ENCODE measurements at places on chromosomes 2 and 18.

DNA sequence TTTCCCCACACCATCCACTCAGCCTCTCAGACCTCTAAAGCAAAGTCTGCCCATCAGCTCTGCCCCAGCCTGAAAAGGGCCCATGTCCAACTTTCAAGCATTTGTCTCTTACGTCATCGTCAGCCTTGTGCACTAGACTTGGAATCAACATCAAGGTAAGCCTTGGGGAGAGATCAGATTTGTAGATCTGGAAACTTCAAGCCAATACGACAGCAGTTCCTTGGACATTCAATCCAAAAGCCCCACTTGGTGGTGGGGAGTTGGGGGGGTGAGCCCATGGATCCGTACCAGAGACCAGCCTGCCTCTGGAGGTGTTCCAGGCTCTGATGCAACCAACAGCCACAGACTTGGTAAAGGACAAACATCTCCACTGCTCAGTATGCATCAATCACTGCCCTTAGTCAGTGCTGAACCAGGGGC is 206.8 kb upstream of the MEIS1 start:
- DNase-seq: no peak

DNA sequence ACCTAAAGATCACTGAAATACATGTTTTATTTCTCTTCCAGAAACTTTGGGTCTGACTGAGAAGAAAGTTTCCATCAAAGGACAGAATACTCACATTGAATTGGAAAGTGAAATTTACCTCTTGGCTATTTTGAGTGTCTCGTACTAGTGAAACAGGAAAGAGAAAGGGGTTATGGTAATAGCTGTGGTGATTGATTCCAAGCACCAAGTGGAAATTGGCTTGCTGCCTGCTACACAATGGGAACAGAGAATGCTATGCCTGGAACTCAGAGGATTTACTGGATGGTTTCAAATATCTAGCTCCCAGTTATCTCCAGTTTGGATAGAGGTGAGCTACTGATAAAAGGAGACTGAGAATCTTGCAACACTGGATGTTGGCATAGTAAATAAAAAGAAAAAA is 492.8 kb upstream of the FSIP2 start:
- no peak for DNase-seq

DNA sequence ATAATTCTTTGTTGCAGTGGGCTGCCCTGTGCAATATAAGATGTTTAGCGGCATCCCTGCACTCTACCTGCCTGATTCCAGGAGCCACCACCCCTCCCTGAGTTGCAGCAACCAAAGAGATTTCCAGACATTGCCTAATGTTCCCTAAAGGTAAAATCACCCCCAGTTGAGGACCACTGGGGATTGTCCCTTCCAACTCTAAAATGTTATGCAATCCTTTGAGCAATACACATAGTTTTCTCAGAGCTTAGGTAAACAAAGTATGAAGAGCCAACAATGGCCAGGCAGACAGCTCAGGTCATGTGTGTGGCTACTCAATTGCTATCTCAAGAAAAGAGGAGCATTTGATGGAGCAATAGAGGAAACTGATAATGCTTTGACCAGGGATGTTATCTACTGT is 87.0 kb downstream of the XDH start:
- DNase-seq: no peak

GRCh38 chr18:58784601-58785137 is 80.0 kb upstream of the ZNF532 start:
- no peak for DNase-seq

- no peak for DNase-seq
Measured at GRCh38 chr2:121492409-121492808, 38.3 kb upstream of the RNU4ATAC start.

- no peak for DNase-seq
Measured at GRCh38 chr18:25827961-25828561, 262.4 kb downstream of the SS18 start.

- no peak for DNase-seq
Measured at GRCh38 chr2:70347831-70348230, 46.0 kb upstream of the FAM136A start.

DNA sequence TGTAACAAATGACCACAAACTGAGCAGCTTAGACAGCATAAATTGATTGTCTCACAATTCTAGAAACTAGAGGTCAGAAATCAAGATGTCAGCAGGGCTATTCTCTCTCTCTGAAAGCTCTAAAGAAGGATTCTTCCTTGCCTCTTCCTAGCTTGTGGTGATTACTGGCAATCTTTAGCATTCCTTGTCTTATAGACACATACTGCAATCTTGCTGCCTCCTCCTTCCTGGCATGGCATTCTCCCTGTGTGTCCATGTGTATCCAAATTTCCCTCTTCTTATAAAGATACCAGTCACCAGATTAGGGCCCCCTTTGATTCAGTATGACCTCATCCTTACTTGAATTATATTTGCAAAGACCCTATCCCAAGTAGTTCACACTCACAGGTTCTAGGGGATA is 2.3 kb downstream of the ASB3 start:
- DNase-seq: no peak

DNA sequence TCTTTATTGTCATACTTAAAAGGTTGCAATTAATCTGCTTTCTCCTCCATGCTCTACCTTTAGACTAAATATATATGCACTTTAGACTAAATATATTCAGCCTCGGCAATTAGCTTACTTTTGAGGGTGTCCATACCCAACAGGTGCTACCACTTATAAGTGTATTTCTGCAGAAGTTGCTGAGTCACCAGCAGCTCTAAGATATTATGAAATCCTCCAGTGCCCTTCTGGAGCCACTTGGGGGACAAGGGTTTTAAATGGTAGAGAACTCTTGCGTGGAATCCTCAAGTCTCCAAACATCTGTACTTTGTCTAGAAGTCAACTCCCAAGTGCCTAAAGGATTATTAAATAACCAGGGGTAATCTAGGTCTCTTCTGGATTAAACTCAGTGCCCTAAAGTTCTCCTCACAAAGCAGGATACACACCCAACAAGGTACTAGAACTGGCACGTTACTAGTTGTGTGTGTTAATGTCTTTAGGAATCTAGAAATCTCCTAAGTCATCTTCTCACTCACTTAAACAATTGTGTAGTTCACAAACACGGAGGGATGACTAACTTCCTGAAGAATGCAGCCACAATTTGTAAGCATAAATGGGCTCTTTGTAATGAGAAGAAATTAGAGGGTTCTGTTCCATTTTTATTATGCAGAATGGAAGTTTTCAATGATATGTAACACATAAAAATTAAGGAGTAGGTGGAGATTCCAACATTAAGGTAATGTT is 159.7 kb downstream of the CD226 start:
- DNase-seq: no peak

DNA sequence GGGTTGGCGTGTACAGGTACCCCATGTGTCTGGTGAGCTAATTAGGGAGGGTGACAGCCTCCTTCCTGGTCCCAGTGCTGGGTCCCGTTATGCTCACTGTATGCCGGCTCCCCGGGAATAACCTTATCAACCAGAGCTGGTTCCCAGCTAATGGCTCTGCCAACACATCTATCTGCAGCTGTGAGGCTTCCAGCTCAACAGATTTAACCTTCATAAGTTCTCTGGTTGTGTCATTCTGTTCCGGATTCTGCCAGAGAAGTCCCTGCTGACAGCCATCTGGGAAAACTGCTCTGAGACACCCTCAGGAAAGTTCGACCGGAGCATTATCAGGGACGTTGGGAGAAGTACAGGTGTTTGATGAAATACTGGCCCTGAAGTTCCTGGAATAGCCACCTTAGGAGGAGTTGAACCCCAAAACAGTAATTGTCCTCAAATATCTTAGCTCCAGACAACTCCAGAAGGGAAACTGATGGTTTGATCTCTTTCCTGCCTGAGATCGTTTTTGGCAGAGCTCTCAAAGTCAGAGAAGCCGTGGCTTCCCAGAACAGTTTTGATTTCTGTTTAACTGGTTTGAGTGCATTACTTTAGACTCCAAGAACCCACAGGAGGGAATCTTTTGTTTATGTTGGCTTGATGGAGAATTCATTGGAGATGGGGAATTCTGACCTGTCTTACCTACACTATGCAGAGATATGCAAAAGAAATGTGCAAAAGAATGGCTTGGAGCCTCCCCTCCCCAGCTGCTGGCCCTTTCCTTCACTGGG is 39.4 kb upstream of the TXNDC2 start:
- no peak for DNase-seq

DNA sequence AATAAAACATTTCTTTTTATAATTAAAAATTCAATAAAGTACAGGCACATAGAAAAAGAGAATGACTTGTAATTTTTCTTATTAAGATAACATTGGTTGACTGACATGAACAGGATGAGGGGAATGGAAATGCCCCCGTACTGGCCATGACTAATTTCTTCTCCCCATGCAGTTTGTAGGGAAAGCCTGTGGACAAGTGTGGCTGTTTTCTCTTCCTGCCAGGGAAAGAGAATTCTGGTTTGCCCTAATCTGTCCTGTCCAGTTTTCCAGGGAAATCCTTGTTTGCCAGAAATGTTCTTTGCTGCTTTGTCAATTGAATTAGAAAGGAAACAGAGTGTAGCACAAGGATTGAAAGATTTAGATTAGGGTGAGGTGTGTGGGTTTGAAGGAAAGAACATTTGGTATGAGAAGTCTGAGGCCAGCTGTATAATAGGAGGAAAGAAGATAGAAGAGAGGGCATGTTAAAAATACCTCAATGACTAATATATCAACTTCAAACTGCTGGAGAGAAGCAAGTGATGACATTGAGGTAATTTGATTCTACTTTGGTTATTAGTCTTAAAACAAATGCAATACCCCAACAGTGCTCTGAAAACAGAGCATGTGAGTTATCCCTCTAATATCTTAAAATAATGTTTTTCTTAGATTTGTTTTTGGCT is 593.9 kb upstream of the ZNF804A start:
- no peak for DNase-seq

DNA sequence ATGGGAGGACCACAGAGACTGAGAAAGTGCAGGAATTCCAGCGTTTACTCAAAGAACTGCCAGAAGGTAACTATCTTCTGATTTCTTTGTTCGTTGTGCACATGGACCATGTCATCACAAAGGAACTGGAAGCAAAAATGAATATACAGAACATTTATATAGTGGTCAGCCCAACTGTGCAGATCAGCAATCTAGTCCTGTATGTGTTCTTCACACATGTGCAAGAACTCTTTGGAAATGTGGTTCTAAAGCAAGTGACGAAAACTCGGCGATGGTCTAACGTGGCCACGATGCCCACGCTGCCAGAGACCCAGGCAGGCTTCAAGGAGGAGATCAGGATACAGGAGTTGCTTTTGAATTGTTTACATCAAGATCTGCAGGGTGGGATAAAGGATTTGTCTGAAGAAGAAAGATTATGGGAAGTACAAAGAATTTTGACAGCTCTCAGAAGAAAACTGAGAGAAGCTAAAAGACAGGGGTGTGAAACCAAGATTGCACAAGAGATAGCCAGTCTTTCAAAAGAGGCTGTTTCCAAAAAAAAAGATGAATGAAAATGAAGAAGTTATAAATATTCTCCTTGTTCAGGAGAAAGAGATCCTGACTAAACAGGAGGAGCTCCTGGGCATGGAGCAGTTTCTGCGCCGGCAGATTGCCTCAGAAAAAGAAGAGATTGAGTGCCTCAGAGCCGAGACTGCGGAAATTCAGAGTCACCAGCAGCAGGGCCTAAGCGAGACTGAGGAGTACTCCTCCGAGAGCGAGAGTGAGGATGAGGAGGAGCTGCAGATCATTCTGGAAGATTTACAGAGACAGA is 8.3 kb upstream of the CHST10 start:
- no peak for DNase-seq

GRCh38 chr2:195445639-195446038 is 211.4 kb upstream of the SLC39A10 start:
- no peak for DNase-seq

GRCh38 chr2:70887550-70888246 is 48.0 kb upstream of the ATP6V1B1 start:
- peak; percentile 57 for DNase-seq

GRCh38 chr2:119377993-119378345 is 11.2 kb downstream of the DBI start:
- no peak for DNase-seq

DNA sequence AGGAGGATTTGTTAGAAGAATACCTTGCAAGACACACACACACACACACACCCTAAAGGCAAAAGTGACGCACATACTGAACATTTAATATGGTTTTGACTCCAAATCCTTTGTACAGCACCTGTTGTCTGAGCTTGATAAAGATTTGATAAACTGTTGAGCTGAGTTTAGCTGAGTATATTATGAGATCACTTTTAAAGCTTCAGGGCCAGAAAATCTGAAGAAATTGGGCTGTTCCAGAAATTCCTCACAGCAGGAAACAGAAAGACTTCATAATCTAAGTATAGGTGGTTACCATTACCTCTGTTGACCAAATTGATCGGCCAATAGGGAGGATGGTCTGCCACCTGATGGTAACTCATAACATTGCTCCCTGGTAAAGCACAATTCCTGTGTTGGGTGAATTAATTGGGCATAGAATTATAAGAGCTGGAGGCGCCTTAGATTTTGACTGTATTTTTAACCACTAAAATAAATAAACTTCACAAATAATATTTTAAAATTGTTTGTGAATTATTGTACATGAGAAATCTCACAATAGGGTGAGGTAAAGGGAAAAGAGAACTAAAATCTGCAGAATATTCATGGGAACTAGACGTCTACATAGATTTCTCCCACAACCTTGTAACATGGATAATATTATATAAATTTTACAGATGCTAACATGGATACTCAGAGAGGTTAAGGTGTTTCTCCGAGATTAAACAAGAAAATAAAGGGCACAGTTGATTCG is 21.8 kb upstream of the RPIA start:
- DNase-seq: peak; percentile 70

- DNase-seq: no peak
Measured at GRCh38 chr2:8555543-8555942, 126.3 kb upstream of the ID2 start.

GRCh38 chr2:52881606-52882005 is 886.0 kb upstream of the CHAC2 start:
- no peak for DNase-seq

GRCh38 chr2:174026122-174026845 is 61.1 kb upstream of the SP3 start:
- DNase-seq: no peak

Measured in germinal center (tissue), 1 donor.